Stimulated activated CD8-positive, alpha-beta memory T cell treated with anti-CD3 and anti-CD28 coated beads, Interleukin-2, amount 100 ng/mL, for 1 hour (primary cell): ENCODE measurements at places on chromosomes 5 and 9.

GRCh38 chr5:116572350-116573278 lies 2.0 kb downstream of the SEMA6A start:
- DNase-seq: no peak

DNA sequence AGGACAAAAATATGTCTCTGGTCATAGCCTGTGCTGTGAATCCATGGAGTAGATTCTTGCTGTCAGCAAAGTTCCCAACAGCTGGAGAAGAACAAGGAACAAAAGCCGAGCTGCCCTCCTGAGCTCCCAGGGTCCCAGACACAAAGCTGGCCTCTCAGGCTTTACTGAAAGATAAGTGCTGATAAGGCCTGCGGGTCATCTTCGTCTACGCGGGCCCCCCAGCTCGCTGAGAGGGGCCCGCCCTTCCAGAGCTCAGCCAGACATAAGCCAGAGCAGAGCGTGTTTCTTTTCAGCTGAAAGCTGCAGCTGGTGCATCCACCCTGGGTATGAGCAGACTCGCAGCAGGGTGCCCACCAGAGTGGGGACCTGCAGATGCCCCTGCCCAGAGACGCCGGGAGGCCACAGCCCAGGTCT lies 84.7 kb downstream of the HSD17B3 start:
- no peak for DNase-seq

GRCh38 chr5:166031926-166032325 lies 2259.5 kb upstream of the WWC1 start:
- DNase-seq: no peak

DNA sequence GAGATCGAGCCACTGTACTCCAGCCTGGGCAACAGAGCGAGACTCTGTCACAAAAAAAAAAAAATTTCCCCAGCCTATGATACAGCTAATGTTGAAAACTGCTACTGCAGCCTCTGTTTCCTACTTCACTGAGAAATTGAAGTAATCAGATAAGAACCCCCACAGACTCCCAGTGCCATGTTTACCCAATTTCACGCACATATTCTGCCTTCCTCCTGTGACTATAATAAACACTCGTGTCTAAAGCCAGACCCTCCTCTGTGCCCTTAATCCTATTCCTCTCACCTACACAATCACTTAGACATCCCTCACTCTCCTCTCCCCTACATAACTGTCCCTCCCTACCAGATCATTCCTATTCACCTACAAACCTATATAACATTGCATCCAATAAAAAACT lies 6.4 kb downstream of the ARAP3 start:
- DNase-seq: no peak

DNA sequence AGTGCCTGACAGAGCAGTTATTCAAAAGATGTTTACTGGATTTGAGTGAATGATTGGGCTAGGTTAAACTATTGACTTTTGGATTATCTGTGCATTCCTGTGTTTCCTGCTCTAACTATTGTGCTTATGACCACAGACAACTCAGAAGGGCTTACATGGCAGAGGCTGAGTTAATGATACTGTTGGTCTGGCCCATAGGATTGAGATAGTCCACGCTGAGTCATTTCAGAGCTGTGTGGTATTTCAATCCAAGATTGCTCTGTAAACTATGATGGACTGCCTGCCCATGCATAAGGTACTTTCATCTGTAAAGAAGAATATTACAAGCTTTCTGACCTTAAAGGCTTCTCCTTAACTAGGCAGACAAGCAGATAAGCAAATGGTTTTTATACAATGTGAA lies 49.1 kb upstream of the SLIT3 start:
- no peak for DNase-seq

GRCh38 chr5:8843771-8844170 lies 702.1 kb downstream of the SEMA5A start:
- no peak for DNase-seq
